LHCN-M2 (cell line): ENCODE measurements at places on chromosomes 5 and 9. TPM values are rescaled to one million over a fixed set of nuclear protein-coding genes. Genes with fewer than 3 reads are reported as not detected.
A peak's percentile ranks its signal among the peaks of the same experiment; 100 is the strongest.

DNA sequence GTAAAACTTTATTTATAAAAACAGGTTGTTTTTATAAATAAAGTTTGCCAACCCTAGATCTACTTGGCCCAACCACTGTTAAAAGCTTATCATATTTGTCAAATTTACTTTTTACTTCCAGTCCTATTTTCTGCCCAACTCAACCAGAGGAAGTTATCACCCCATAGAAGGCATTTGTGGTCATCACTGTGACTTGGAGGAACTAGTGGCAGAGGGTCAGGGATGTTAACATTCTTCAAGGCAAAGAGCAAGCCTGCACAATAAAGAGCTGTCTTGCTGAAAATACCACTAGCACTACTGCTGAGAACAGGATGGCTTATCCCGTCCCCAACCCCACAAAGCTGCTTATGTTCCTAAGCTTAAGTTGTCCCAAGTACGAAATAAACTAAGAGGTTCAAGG is 22.3 kb downstream of the TTC33 start:
- no peak for DNase-seq

GRCh38 chr5:107682533-107682932 is 11.8 kb upstream of the EFNA5 start:
- no peak for DNase-seq

BHMT gene
- not detected in 2 replicates for total RNA-seq

DNA sequence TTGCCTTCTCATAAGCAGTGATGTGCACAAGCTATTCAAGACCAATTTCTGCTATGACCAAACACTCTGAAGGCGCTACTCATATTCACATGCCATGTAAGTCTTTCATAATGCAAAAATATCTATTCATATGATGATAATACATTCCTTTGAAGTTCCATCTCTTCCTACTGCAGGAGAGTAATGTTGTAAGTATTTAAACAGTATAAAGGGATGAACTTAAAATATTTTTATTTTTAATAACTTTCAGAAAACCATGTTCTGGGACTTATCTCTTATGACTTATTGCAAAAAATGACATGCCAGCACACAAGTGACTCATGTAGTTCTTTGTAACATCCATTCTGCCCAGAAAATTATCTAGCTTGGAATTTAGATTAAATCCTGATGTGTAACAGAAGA is 376.4 kb downstream of the KCTD16 start:
- no peak for DNase-seq

HRH2 gene
- total RNA-seq = not detected in 2 replicates

GRCh38 chr5:176490301-176490700 is 42.1 kb downstream of the FAF2 start:
- peak; percentile 22 for DNase-seq
